Stimulated activated CD4-positive, alpha-beta T cell treated with anti-CD3 and anti-CD28 coated beads, Interleukin-1b, Interleukin-23, amount 100 ng/mL, for 1 hour (primary cell): ENCODE measurements at places on chromosomes 4 and X.

DNA sequence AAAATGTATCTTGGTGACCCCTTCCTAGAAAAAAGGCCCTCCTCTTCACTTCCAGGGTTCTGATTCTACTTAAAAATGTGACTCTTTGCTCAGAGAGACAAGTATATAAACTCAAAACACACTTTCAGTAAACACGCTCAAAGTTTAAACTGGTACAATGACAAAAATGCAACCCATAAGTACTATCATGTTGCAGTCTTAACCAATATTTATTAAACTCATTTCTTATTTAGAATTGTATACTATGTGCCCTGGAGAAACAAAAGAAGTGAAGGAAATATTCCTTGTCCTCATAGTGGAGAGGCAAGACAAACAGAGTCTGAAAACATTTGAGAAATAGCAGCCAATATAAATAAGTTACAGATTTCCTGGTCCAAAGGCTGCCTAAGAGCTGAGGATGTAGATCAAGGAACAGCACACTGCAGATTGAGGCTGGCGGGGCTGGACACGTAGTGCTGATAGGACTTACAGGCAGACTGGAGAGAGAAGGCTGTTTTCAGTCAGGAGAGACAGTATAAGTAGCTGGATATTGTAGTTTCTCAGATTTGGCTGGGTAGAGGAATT, 39.1 kb upstream of the ANXA3 start:
- DNase-seq = no peak

DNA sequence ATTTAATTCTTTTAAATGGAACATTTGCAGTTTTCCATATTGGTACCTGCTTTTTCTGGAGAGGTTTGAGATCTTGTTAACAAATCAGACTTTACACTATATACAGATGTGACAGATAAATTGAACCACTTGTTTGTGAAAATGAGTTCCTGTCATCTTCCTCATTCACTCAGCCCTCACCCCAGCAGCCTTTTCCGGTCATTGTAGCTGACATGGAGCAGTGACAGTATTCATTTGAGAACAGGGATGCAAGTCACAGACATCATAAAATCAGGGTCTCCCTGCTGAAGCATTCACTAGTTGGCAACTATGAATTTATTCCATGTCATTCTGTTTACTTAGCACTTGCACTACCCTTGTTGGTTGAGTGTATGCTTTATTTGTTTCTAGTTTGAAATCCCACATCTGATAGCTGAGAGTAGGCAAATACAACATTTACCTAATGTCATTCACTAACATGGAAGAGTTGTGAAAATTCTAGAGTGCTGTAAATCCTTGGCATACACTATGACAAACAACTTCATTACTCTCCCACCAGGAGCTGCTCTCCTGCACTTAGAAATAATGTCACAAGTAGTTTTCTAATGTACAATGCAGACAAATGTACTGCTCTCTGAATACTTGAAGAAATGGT, 78.9 kb downstream of the UGT8 start:
- DNase-seq = no peak

DNA sequence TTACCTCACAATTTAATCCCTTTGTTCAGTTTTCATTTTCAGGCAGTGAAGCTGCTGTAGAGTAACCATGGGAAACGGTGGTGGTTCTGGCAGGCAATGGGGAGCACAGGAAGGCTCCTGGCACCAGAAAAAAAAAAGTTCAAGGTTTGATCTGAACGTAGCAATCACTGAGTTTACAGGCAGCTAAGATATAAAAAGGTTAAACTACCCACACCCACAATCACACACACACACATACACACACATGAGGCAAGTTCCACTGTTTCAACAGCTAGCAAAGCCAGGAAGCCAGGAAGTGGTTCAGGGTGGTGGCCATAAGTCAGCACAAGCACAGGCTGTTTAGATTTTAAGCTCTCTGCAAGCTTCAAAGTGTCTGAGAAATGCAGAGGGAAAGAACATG, at the start of gene SULT1B1:
SULT1B1 (minus strand) TSS at position 166 of the 400 bp plus-strand sequence. CDS start 5,403 bp downstream, outside the sequence.
- no peak for DNase-seq

DNA sequence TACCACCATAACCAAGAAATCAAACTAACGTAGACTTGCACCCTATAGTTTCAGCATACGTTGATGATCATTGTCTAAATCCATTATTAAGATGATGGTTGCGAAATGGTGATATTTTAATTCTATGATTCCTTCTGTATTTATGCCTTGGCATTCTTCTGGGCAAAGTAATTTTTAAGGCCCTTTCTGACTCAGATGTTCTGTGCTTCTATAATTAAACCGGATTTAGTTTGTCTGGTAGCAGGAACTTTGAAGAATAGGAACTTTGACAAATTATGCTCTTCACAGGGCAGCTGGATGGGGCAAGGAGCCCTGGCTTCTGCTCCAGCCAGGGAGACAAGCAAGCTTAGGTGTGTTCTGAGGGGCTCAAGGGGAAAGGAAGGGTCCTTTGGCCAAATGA, 23.8 kb upstream of the PLAC1 start:
- no peak for DNase-seq

DNA sequence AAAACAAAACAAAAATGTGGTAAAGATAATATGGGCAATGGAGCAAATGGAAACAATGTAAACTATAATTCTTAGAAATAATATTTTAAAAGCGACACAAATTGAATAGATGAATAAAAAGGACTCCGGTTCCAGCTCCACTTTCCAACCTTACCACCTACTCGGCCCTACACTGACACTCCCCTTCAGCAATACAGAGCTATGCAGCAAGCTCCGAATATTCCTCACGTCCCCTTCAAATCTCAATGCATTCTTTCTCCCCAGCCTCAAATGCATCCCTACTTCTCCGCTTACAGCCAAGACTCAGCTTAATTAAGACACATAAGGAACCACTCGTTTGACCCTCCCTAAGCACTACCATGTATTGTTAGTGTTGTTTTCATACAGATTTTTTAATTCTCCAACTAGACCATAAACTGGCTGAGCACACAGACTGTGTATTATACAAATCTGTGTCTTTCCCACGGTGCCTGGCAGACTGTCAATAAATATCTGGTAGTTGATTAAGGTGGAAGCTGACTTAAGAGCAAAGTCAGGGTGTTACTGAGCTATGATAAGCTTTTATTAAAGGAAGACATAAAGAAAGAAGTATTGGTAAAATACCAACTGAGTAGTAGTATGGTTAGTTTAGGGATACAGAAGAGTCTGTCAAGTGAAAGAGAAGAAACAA, 219.1 kb downstream of the NR3C2 start:
- DNase-seq = no peak

DNA sequence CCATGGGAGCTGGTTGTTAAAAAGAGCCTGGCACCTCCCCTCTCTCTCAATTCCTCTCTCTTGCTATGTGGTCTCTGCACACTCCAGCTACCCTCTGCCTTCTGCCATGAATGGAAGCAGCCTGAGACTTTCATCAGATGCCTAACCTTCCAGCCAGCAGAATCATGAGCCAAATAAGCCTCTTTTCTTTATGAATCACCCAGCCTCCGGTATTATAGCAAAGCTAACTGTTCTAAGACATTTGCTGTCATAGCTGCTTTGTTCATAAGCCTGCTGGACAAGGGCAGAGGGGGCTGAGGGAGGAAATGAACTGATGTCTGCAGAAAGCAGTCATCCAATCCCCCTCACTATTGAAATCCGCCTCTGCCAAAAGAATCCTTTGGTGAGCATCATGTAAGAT, 196.7 kb downstream of the ZNF330 start:
- DNase-seq = no peak

- DNase-seq = no peak
These were observed 27.3 kb upstream of the FBXW7 start for GRCh38 chr4:152563209-152563608.
